Sigmoid colon (tissue), 7 donors: ENCODE measurements at places on chromosomes 7 and 10. TPM values are rescaled to one million over a fixed set of nuclear protein-coding genes. Genes with fewer than 3 reads are reported as not detected.

The KAZALD1 gene
- 3.9 TPM for total RNA-seq

The ITIH2 gene
- not detected for total RNA-seq

The FAM20C gene
- total RNA-seq: 25.5 TPM

The BET1 gene
- 31.0 TPM for total RNA-seq

The FGFBP3 gene
- 0.71 TPM for total RNA-seq

The CPA2 gene
- not detected for total RNA-seq

DNA sequence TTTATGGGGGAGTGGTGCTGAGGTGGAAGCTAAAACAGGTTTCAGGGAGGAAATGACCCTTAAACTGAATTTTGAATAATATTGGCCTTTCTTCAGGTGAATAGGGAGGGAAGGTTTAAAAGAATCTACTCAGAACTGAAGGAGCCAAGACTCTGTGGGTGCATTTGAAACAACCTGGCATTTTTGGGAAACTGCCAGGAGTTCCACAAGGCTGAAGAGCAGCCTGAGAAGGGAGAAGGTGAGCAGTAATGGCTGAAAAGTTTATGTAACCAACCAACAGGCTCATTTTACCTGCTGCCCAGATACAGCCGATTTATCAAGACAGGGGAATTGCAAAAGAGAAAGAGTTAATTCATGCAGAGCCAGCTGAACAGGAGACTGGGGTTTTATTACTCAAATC lies 4.0 kb upstream of the PANK1 start:
- DNase-seq: no peak
- no peaks in the 10 kb centered on the region for H3K36me3 ChIP-seq
- H3K27ac ChIP-seq: no peak overlapping the region
- H3K4me1 ChIP-seq: no peaks in the 10 kb centered on the region
- no peak overlapping the region for H3K4me3 ChIP-seq

DNA sequence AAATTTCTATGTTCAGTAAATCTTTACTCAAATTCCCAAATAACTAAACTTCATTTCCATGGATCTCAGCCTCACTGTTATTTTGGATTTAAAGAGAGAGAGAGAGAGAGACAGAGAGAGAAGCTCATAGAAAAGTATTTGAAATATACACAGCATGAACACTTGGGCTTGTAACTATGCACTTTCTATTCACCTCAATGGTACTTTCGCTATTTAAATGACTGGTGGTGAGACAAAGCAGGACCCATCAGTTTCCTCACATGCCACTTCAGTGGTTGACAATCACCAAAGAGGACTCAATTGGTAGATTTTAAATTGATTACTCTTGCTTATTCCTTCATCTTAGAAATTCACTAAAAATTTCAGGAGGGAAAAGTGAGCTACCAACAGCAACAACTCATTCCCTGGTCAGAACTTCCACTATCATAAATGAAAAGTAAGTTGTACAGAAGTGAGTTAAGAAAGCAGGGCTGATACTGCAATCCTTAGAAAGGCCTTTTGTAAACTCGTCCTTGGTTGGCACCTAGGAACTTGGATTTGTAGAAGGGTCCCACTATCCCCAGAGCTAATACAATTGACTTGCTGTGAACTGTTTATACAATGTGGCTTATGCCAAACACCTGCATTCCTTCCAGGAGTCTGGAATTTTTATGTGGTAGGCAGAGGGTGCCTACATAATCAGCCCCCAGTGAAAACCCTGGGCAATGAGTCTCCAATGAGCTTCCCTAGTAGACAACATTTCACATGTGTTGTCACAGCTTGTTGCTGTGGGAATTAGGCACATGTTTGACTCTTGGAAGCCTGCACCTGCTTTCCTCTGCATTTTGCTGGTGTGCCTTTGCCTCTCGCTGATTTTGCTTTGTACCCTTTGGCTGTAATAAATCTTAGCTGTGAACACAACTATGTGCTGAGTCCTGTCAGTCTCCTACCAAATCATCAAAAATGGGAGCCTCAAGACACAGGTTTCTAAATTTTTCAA lies 10.8 kb downstream of the ERLIN1 start:
- peaks cover 15% of the 10 kb centered on the region for H3K36me3 ChIP-seq
- no peaks in the 10 kb centered on the region for H3K27me3 ChIP-seq
- H3K27ac ChIP-seq: no peak overlapping the region
- H3K4me3 ChIP-seq: no peak overlapping the region

DNA sequence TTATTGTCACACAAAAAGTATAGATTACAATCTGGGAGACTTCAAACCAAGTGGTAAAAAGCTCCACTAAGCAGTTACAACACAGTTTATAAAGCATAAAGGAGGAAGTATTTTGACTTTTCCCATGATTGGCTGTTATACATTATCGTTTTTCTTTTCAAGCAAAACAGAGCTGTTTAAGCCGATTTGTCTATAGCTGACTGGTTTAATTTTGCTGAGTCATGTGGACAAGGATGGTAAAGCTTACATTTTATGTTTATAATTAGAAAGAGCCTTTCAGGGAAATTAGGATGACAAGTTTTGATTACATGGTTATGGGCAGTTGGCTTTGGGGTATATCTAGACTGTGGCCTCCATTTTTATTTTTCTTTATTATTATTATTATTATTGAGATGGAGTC lies 152.5 kb upstream of the STK17A start:
- no peak overlapping the region for H3K4me3 ChIP-seq
- no peak for DNase-seq
- no peaks in the 10 kb centered on the region for H3K4me1 ChIP-seq
- no peaks in the 10 kb centered on the region for H3K36me3 ChIP-seq

GRCh38 chr7:154646126-154647013 lies 356.6 kb downstream of the PAXIP1 start:
- no peak overlapping the region for H3K4me3 ChIP-seq
- no peaks in the 10 kb centered on the region for H3K27me3 ChIP-seq
- no peaks in the 10 kb centered on the region for H3K4me1 ChIP-seq
- no peaks in the 10 kb centered on the region for H3K36me3 ChIP-seq
- DNase-seq: no peak

DNA sequence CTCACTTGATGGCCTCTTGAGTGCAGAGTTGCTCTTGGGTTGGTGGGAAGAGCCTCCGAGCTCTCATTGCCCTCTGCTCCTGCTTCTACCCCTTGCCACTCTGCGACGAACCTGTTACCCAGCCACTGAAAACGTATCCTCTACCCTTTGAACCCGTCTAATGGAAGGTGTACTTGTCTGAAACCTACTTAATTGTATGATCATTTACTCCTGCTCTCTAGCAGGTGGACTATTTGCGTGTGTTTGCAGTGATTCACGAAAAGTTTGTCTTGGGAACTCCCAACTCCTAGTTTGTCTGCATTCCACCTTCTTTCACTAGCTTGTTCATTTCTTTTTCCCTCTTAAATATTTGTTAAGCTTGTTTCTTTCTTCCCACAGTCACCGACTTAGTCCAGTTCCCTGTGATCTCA lies 503 bp downstream of the CROT start:
- H3K27ac ChIP-seq: peak overlapping the region; percentile 89
- peak overlapping the region; percentile 63 for H3K4me3 ChIP-seq
- H3K4me1 ChIP-seq: peaks cover 31% of the 10 kb centered on the region
- H3K27me3 ChIP-seq: no peaks in the 10 kb centered on the region
- peaks cover 14% of the 10 kb centered on the region for H3K36me3 ChIP-seq

- no peaks in the 10 kb centered on the region for H3K27me3 ChIP-seq
- no peak overlapping the region for H3K27ac ChIP-seq
- H3K4me1 ChIP-seq: no peaks in the 10 kb centered on the region
Observed at GRCh38 chr10:19904202-19904661, 88.0 kb downstream of the PLXDC2 start.

DNA sequence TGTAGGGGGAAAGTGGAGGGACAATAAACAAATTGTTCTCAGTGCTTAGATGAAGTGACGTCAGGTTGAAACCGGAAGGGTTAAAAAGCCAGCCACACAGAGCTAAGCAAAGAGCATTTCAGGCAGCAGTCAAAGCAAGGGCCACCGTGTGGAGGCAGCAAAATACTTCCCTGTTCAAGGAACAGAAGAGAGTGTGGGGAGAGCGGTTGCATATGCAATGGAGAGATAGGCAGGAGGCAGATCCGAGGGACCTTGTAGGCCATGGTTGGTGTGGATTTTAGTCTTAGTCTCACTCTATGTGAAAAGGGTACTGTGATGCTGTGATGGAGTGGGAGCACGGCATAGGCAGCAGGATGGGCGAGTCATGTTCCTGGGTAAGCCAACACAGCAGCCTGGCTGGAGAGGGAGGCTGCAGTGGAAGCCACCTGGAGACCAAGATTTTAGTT lies 3.8 kb upstream of the STN1 start:
- H3K27me3 ChIP-seq: no peaks in the 10 kb centered on the region
- no peak overlapping the region for H3K4me3 ChIP-seq
- H3K36me3 ChIP-seq: no peaks in the 10 kb centered on the region
- no peak for DNase-seq

GRCh38 chr7:158428131-158428836 lies 159.3 kb downstream of the PTPRN2 start:
- no peak overlapping the region for H3K4me3 ChIP-seq
- peaks cover 17% of the 10 kb centered on the region for H3K4me1 ChIP-seq
- no peaks in the 10 kb centered on the region for H3K36me3 ChIP-seq
- DNase-seq: no peak
- no peak overlapping the region for H3K27ac ChIP-seq

GRCh38 chr7:158192956-158193355 lies 394.7 kb downstream of the PTPRN2 start:
- no peaks in the 10 kb centered on the region for H3K27me3 ChIP-seq
- DNase-seq: no peak
- H3K4me3 ChIP-seq: no peak overlapping the region
- H3K27ac ChIP-seq: no peak overlapping the region
- no peaks in the 10 kb centered on the region for H3K36me3 ChIP-seq

GRCh38 chr10:131946880-131947279 lies 34.8 kb downstream of the BNIP3 start:
- H3K4me1 ChIP-seq: no peaks in the 10 kb centered on the region
- DNase-seq: peak; percentile 46
- no peaks in the 10 kb centered on the region for H3K27me3 ChIP-seq
- no peak overlapping the region for H3K27ac ChIP-seq
- peaks cover 30% of the 10 kb centered on the region for H3K36me3 ChIP-seq

- no peaks in the 10 kb centered on the region for H3K27me3 ChIP-seq
- no peak overlapping the region for H3K27ac ChIP-seq
- H3K4me1 ChIP-seq: peaks cover 6% of the 10 kb centered on the region
- no peak for DNase-seq
Observed at GRCh38 chr7:33457039-33457438, 327.7 kb downstream of the BBS9 start.

DNA sequence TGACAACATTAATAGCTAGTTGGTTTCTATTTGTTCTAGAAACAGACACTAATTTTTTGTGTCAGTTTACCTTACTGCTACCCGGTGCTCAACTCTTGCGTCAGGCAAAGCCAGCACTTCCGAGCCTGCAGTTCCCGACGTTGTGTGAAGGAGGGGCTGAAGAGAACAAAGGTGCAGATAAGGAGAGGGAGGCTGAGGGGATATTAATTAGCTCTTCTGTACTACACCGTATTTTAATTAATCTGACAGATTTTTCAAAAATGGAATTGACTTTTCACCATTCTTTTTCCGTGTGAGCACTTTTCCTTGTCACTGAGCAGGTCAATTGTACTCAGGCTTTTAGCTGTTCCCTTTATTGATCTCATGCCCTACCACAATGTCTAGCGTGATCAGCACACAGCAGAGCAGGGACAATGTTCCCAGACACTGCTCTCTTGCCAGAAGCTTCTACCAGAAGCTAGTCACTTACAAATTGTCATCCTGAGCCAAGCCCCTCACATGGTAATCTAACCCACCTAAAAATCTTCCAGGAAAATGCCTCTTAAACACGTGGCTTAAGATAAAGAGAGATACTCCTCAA lies 650.5 kb upstream of the MKI67 start:
- DNase-seq: no peak
- H3K4me3 ChIP-seq: no peak overlapping the region
- H3K27ac ChIP-seq: no peak overlapping the region
- H3K36me3 ChIP-seq: no peaks in the 10 kb centered on the region
- no peaks in the 10 kb centered on the region for H3K27me3 ChIP-seq

DNA sequence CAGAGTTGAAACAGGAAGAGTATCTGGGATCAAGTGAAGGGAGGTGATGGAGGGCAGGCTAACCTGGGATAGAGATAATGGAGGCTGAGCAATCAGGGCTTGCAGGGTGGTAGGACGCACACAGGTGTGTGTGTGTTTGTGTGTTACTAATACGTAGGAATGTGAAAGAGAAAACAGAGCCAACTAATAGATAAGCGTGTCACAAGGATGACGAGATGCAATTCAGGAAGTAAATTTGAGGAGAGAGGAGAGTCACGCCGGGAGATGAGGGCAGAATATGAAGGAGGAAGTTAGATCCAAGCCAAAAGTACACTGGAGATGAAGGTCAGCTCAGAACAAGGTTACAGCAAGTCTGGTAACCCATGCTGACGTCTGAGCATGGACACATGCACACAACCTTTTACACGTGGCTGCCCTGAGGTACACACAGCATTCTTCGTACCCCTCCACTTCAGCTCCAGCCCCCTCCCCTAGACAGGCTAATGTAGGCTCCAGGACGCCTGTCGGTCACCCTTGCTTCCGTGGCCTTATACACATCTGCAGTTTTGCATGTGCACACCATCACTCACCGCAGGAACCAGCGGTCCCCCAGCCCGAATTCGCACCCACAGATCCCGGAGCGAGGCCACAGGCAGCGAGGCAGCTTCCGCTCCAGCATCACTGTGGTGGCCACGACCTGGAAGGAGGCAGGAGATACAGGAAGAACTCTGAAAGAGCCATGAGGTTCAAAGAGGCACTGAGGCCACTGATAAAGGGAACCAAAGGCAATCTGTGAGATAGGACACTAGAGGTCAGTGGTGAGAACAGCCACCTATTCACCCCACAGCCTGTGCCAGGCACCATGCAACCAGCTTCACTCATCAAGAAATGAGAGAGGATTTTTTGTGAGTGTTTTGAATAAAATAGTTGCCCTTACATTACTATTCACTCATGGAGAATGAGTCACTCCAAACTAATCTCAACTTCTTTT lies 23.7 kb upstream of the TRPV6 start:
- no peaks in the 10 kb centered on the region for H3K36me3 ChIP-seq
- H3K4me1 ChIP-seq: no peaks in the 10 kb centered on the region
- H3K27me3 ChIP-seq: no peaks in the 10 kb centered on the region
- no peak for DNase-seq

DNA sequence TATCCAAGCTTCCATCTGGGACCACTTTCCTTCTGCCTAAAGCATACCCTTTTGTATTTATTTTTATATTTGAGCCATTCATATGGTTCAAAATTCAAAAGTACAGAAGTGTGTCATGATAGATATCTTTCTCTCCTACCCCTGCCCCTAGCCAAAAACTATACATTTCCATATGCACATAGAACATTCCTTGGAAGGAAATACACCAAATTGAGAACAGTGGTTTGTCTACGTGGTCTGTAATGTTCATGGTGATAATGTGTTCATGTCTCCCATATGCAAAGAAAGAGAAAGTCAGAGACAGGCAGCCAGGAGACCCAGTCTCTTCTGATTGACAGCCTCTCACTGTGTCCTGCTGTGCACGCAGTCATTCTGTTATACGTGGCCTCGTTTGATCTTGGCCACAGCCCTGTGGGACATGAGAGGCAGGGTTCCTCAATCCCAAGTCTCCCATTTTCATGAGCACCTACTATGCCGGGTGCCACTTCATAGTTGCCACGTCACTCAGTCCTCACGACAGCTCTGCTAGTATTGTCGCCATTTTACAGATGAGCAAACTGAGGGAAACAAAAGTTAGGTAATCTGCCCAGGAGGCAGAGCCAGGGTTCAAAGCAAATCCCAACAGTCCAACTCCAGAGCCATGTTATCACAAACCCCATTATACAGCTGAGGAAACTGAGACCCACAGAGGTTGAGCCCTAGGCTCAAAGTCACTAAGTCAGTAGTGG lies 8.0 kb upstream of the CDH23 start:
- H3K4me1 ChIP-seq: no peaks in the 10 kb centered on the region
- H3K36me3 ChIP-seq: no peaks in the 10 kb centered on the region
- no peak overlapping the region for H3K27ac ChIP-seq
- DNase-seq: peak; percentile 35
